Brain pericyte (primary cell): ENCODE measurements at places on chromosomes 11 and 22.
A peak's percentile ranks its signal among the peaks of the same experiment; 100 is the strongest.

DNA sequence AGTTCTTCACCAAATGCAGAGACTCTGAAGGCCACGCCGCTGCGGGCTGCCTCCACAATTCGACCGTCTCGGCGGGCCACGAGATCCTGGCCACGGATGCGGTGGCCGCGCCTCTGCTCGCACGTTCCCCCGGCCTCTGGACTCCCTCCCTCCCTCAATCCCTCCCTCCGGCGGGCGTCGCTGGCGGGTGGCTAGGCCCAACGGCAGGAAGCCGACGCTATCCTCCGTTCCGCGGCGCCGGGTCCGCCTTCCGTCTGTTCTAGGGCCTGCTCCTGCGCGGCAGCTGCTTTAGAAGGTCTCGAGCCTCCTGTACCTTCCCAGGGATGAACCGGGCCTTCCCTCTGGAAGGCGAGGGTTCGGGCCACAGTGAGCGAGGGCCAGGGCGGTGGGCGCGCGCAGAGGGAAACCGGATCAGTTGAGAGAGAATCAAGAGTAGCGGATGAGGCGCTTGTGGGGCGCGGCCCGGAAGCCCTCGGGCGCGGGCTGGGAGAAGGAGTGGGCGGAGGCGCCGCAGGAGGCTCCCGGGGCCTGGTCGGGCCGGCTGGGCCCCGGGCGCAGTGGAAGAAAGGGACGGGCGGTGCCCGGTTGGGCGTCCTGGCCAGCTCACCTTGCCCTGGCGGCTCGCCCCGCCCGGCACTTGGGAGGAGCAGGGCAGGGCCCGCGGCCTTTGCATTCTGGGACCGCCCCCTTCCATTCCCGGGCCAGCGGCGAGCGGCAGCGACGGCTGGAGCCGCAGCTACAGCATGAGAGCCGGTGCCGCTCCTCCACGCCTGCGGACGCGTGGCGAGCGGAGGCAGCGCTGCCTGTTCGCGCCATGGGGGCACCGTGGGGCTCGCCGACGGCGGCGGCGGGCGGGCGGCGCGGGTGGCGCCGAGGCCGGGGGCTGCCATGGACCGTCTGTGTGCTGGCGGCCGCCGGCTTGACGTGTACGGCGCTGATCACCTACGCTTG lies at the start of gene FUT4:
FUT4 (plus strand) TSS at position 227 of the 951 bp plus-strand sequence; CDS start at position 440, 213 bp downstream.
- DNase-seq: peak; percentile 56

- DNase-seq: no peak
Observed at GRCh38 chr22:44206696-44207095, 26.0 kb downstream of the PARVG start.

DNA sequence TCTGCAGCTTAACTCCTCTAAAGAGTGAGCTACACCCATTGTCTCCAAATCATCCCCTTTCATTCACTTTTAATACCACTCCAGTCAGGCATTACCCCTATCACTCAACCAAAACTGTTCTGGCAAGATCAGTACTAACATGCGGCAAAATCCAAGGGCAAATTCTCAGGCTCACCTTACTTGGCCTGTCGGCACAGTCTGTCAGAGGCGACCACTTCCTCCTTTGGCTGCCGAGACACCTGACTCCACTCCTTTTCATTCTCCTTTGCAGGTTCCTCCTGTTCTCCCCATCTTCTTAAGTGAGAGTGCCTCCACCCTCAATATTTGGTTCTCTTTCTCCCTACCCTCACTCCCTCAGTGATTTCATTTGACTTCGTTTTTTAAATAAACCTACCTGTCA lies 4.2 kb downstream of the C11orf91 start:
- no peak for DNase-seq

GRCh38 chr22:32103658-32104315 lies 55.3 kb downstream of the C22orf42 start:
- no peak for DNase-seq

- no peak for DNase-seq
Observed at GRCh38 chr11:13384908-13385640, 77.9 kb downstream of the BTBD10 start.

GRCh38 chr11:2696455-2696854 lies 3.3 kb downstream of the KCNQ1OT1 start:
- no peak for DNase-seq

GRCh38 chr11:130220311-130221035 lies 60.9 kb downstream of the ST14 start:
- DNase-seq: no peak

GRCh38 chr11:30861064-30861463 lies 274.9 kb upstream of the MPPED2 start:
- DNase-seq: no peak

DNA sequence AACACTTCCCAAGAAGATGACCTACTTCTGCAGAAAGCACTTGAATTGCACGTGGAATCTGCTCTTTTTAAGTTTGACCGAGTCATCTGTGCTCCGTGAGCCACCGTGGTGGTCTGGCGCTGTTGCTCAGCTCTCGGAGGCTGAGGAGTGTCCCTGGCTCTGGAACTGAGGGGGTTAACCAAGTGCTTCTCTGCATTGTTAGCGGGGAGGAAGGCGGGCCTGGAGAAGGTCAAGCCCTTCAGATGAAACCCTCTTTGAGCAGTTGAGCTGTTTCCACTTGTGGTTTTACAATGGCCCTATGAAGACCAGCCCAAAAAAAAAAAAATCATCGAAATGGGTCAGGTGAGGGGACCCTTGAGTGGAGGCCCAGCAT lies 286.4 kb downstream of the NTM start:
- no peak for DNase-seq

DNA sequence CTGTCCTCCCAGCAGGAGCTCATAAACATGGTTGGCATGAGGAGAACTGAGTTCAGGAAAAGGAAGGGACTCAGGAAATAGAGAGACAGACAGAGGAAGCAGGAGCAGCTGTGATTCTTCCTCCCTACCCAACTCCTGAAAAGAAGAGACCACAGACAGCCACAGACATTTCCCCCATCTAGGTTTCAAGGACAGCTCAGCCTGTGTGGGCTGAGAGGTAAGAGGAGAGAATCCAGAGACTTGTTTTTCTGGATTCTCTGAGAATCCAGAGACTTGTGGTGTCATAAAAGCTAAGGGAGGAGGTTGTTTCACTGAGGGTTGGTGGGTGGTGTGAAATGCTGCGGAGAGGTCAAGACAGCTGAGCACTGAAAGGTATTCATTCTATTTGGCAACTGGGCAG lies 19.0 kb upstream of the STK33 start:
- no peak for DNase-seq

- DNase-seq: no peak
Observed at GRCh38 chr11:27998552-27998951, 109.4 kb downstream of the KIF18A start.

DNA sequence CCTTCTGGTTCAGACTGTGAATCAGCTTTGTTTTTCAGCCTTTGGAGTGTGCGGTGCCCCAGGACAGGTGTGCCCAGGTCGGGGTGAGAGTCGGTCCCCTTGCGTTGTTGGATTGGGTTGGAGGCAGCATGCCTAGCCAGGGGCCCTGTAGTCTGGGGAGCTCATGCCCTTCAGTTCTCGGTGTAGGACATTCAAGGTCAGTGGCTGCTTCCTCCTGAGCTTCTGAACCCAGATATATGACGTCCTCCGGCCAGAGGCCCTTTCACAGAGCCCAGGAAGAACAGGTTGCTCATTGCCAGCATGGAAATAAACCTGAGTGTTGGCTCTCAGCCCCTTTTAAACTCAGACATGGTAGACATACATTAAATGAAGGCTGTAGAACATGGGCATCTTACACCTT lies 2.7 kb downstream of the CSRP3 start:
- DNase-seq: no peak

DNA sequence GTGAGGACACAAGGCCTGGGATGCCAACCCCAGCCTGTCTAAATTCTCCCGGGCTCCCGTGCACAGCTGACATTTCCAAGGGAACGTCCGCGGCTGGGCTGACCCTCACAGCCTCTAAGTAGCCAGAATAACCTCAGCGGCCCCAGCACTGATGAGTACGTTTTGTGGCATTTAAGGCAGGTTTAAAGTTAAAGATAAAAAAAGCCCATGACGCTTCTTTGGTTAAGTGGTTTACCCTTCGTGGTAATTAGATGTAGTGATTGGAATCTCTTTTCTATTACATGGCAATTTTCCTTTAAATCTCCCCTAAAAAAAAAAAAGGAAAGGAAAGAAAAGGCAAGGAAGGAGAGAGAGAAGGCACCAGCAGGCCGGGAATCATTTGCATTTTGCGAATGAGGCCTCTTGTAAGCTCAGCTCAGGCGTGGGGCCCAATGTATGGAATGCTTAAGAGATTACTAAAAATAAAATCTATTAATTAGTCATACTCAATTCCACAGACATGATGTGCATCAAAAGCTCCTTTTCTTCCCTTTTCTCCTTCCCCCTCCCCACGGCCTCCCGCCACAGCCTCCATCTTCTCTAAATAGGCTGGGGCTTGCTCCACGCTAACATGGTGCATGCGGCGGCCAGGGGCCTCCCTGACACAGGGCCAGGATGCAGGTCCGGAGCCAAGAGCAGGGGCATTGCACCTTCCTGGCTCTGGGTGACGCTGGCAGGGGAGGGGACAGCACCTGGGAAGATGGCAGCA lies 44.1 kb downstream of the MACROD1 start:
- no peak for DNase-seq
